ENCODE measurements at places on chromosomes 1 and 21.

DNA sequence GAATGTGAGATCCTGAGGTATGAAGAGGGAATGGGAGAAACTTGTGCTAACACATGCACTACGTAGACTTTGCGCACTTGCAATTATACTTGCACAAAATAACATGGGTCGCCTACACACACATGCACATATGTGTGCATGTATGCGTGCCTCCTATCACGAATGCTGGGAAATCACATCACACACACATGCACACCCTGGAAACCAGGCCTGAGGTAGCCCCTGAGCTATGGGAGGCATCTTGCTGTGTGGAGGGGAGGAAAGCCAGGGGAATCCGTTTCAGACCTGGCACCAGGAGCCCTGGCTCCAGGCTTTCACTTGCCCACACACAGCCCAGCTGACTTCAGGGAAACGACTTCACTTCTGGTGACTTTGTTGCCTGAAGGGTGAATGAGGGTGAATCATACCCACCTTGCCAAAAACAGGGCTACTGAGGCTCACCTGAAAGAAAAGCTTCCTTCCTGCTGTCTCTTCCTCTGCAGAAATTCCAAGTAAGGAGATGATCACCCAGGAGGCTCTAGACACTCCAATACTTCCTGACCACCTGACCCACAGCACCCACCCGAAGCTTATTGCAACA is 136.0 kb upstream of the NGF start:
- no peak for DNase-seq

DNA sequence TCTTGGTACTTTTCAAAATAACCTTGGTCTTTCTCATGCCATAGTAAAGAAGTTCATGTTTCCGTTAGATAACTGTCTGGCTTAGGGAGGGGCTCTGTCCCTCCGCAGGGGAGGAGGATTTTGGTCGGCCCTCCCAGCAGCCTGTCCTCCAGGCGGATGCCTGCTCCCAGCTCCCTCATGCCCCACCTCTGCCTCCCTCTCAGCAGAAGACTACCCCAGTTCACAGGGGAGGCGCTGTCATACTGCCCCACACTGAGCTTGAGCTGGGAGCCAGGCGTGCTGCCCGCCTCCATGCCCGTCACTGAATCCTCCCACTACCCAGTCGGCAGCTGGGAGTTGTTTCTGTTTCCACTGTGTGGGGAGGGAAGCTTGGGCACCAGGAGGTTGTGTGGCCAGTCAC is 127.3 kb downstream of the CAMTA1 start:
- no peak for DNase-seq

- DNase-seq: no peak
These were observed 7.9 kb downstream of the FYB2 start for GRCh38 chr1:56811331-56811730.

DNA sequence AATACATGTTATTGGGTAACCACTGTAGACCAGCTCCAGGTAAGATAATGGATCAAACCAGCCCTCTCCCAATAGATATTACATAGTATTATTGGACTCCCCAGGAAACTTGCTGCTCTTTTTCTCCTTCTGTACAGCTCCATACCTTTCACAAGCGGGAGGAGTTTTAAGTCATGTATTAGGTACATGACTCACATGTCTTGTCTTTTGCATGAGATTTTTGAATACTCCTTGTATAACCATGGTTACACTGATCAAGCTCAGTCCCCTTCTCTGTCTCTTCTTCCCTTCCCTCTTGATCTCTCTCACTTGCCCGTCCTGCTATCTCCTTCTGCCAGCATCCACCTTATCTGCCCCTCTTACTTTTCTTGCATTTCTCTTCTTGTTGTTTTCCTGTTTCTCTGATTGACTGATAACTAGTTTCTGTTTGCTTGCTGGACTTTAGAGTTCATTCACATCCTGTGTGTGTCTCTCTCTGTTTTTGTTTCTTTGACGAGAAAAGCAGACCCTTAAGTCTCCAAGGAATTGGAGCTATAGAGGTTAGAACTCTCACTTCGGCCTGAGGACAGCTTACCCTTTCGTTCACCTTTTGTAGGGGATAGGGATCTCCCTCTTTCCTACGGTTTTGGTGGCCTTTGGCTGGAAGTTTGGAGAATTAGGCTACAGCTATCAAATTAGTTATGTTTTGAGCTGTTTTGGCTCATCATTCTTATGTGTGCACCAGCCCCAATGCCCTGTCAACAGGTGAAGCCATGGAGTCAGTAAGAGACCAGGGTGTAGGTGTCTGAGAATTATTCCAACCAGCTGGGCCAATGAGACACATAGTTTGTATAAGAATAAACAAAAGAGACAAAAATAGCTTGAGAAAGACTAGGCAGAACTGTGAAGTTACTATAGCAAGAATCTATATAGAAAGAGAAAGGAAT is 49.0 kb upstream of the ASB17 start:
- no peak for DNase-seq

DNA sequence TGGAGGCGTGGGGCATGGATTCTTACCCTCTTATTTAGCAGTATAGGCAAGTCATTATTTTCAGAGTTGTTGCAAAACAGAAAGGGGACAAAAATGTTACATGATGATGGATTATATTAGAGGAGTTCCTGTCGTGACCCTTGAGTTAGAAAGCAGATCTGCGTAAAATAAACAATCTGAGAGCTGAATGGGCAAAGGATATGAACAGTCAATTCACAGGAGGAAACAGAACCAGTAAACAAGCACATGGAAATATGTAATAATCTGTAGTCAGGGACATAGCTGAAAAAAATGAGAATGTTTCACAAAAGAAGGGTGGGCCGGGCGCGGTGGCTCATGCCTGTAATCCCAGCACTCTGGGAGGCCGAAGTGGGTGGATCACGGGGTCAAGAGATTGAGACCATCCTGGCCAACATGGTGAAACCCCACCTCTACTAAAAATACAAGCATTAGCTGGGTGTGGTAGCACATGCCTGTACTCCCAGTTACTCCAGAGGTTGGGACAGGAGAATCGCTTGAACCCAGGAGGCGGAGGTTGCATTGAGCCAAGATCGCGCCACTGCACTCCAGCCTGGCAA is 20.9 kb downstream of the RCAN1 start:
- no peak for DNase-seq

DNA sequence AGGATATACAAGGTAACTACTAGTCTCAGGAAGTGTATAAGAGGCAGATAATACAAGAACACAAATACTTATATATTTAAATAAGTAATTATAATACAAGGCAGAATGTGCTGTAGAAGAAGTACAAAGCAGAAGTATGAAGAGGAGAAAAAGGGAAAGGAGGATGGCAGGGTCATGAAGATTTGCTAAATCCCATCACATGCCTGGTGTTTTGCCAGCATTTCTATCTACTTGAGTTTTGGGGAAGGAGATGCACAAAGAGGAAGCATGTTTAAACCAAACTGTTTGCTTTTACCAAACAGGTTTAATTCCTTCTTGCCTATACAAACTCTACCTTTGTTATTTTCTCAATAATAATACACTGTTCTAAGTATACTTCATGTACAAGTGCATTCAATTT is 60.9 kb upstream of the PODN start:
- DNase-seq: no peak

DNA sequence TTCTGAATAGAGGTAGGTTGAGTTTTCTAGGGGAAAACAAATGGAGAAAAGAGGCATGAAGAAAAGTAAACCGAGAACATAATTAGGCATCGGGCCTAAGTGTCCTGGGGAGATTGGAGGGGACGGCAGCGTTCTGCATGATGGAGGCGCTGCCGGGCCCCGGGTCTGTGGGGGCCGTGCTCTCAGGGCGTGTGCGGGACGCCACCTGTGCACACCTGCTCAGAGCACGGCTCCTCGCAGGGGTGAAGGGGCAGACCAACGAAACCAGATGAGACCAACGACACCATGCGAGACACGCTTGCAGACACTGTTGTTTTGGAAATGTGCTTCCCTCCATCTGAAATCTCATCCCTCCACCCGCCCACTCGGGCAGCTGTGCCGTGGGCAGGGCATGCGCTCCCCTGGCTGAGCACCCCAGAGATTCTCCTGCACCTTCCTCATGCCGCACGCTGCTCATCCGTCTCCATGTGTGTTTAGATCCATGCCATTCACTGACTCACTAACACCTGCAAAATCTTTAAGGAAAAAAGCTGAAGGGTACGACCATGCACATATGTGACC is 28.2 kb upstream of the TRAPPC10 start:
- DNase-seq: no peak

DNA sequence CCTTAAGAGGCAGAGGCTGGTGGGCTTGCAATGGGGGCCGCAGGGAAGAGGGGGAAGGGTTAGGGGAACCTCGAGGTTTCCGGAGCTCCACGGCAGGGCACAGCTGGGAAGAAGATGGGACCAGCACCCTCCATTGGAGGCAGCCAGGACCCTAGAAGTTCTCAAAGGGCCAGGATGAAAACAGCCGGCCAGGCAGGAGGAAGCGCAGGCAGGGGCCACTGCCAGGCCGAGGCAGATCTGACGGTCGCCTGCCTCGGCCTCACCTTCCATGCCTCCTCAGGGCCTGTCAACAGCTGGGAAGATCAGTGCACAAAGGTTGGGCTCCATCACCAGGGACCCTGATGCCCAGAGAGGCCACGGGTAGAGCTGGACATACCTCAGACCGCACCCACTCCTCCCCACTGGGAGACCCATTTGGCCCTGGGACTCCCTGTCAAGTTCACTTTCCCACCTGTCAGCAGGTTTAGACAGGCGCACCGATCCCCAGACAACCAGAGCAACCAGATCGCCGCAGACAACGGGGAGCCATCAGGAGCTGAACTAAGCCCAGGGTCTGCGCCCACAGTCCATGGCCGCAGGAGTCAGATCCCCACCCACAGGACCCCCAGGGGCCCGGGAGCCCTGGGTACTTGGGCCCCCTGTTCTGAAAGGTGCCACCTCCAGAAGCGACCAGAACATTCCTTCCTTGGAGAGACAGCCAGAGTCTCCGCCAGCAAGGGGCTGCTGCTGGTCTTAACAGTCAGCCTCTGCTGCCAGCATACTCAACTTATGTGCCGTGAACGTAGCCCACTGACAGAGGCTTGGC is 2.2 kb downstream of the SLC19A1 start:
- no peak for DNase-seq

- DNase-seq: no peak
These were observed at the start of gene B3GALNT2 for GRCh38 chr1:235504122-235504493. Gene B3GALNT2, minus strand, starts transcription at chr1:235504452. Its CDS starts 200 bp downstream, at chr1:235504252.

DNA sequence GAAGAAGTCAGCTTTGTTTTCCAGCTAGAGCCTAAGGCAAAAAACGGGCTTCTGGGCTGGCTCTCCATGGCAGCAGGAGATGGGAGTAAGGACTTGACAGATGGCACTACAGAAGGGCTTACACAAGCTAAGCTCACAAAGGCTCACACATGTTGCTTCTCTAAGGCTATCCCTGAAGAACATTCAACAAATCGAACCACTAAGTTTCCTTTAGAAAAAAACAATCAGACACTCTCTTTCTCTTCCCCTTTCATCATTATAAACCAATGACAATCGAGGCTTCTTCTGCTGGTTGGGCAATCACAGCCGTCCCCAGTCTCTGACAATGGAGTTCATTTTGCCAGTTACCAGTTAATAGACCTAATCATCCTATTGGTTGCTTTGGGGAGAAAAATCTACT is 40.5 kb downstream of the TRIT1 start:
- no peak for DNase-seq

- no peak for DNase-seq
These were observed 44.1 kb downstream of the SLC5A9 start for GRCh38 chr1:48266576-48266975.

- no peak for DNase-seq
These were observed 60.0 kb upstream of the FGGY start for GRCh38 chr1:59236721-59237545.

DNA sequence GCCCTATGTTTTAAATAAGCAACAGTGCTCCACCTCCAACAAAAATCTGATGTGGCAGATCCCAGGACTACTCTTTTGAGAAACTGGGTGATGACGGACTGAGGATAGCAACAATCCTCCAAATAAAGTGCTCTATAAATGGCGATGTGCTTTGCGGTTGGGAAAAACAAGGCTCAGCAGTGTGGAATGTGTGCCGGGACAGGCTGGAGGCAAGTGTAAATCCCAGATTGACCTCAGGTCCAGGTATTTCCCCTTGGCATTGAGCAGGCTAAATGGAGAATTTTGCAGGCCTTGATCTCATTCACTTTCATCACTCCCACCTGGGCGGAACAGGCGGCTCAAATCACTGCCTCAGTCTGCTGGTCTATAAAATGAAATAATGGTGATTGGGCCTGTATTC is 35.1 kb downstream of the LRRC42 start:
- no peak for DNase-seq

GRCh38 chr1:152501704-152502103 is 8.9 kb upstream of the LCE5A start:
- DNase-seq: no peak

GRCh38 chr1:150596976-150597375 is 17.6 kb upstream of the MCL1 start:
- DNase-seq: no peak

- no peak for DNase-seq
These were observed 100.3 kb downstream of the ARHGEF10L start for GRCh38 chr1:17639703-17640340.

DNA sequence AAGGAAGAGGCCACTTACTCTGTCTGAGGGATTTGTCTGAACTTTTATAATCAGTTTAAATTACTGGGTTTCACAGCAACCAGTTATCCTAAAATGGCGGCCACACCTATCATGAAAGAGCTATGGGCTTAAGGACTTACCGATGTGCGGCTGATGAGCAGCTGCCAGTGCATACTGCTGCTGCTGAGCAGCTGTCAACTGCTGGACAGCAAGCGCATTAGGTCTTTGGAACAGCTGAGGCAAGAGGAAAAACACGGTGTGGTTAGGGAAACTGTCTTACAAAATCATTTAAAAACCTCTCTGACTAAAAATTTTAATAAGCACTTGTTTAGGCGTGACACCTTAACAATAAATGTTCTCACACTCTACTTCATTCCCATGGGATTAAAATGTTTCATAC is 72.6 kb upstream of the SDC3 start:
- no peak for DNase-seq
